ENCODE measurements at places on chromosomes 2 and 18.

- no peak for DNase-seq
Observed at GRCh38 chr2:24449344-24449743, 41.7 kb upstream of the NCOA1 start.

DNA sequence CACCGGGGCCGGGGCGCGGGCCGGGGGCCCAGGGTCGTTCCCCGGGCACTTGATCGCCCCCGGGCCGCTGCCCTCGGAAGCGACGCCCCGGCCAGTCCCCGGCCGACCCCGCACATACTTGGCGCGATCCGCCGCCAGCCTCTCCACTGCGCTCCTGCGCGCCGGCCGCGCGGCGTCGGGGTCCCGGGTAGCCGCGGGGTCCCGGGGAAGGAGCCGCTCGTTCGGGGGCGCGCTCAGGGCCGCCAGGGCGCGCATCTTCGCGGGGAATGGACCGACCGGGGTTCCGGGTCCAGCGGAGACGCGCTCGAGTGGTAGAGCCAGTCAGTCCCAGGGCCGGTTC lies 204 bp downstream of the FAM110C start:
- DNase-seq, result no peak

DNA sequence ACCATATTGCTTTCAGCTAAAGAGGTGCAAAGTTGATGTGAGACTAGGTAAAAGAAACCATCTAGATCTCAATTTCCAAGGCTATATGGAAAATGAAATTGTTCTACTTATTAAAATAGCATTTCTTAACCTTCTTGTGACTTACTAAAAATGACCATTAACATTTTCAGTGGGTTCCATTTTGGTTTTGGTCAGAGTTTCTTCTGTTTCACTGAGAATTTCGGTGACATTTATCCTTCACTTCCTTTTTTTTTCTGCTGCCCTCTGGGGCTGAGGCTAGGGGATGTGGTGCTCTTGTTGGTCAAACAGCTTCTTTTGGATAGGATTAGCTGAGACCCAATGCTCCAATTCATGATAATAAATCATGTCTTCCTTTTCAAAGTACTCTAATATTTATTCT lies 44.3 kb upstream of the REL start:
- no peak for DNase-seq

- DNase-seq, result no peak
Observed at GRCh38 chr2:72953976-72954375, 36.7 kb downstream of the EMX1 start.

GRCh38 chr2:221926327-221926726 lies 354.2 kb upstream of the EPHA4 start:
- DNase-seq, result no peak

DNA sequence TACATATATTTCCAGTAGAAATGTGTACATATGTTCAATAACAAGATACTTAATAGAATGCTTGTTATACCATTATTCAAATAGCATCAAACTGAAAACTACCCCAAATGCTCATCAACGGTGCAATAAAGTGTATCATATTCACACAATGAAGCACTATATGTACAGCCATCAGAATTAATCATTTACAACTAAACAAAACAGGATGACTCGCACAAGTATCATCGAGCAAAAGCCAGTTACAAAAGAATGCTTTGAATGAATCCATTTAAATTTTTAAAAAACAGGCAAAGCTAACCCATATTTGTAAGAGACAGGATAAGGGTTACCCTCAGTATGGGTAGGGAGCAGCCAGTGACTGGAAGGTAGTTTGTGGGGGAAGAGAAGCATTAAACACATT lies 132.8 kb upstream of the PDE1A start:
- peak; percentile 38 for DNase-seq

GRCh38 chr18:46246101-46246500 lies 141.9 kb downstream of the HAUS1 start:
- no peak for DNase-seq

DNA sequence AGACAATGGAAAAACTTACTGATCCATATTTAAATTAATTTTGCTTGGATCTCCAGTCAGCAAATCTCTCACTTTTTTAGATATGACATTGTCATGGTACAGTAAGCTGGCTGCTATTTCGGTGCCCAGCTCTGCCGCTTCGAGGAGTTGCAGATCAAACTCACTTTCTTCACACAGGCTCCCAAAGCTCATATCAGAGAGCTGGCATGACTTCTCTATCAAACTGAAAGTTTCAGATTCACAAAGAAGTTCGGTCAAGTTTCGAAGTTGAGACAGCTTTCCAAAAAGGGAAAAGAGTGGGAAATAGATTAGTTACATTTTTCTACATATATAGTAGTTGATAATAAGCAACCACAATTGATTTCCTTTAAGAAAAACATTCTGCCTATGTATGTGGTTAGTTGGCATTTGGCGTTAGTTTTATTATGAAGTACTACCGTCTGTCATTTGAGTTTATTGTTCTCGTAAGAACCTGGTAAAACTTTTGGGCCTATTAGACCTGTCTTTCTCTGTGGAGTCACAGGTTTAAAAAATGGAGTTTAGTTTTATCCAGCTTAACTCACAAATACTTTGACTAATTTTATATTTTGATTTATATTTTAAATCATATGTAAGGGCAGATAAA lies 118.8 kb downstream of the ABCA12 start:
- DNase-seq, result no peak

- DNase-seq, result no peak
Observed at GRCh38 chr2:11011359-11011758, 99.6 kb downstream of the KCNF1 start.

DNA sequence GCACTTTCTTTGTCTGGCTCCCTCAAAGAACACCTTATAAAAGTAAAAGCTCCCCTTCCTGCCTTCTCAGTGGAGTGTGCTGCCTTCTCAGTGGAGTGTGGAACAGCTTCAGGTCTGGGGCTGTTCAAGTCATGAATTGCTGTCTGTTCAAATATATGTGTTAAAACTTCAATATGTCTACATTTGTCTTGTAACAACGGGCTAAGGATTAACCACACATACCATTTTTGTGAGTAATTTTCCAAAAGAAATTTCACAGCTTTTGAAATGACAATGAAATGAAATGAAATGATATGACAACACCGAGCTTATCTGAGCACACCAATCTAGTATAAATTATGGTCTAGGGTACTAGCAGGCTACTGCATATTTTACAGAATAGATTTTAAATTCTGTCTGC lies 42.9 kb downstream of the CABYR start:
- peak; percentile 51 for DNase-seq

DNA sequence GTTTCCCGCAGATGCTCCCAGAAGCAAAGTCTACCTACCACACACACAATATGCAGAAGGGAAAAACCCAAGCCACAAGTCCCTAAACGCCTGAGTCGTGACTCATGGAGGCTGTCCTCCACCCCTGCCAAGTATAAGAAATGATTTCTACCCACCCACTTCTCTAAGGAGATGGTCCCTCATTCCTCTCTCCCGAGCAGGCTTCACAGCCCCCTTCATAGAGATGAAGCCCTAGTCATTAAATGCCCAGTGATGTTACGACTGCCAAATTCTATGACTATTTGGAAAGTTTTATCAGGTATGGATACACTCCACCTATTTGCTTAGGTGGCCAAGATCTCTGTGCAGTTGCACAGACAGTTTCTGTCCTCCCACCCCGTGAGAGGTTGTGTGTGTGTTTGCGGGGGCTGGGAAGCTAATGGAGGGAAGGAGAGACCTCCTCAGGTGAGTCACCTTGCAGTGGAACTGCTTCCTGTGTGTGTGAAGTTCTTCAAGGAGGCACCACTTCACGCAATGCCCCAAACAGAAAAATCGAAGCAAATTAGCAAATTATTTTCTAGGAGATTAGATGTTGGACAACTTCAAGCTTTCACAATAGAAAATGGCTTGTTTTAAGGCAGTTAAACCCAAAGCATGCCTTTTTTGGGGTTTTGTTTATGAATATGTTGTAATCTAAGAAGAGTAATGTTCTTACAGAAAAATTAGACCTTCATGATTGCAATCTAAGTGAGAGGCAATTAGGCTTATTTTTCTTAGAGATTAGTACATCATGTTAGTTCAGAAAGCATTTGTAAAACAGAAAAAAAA lies 175.2 kb downstream of the TGIF1 start:
- peak; percentile 97 for DNase-seq

GRCh38 chr18:35852786-35853185 lies 119.7 kb upstream of the RMP24 start:
- peak; percentile 6 for DNase-seq

DNA sequence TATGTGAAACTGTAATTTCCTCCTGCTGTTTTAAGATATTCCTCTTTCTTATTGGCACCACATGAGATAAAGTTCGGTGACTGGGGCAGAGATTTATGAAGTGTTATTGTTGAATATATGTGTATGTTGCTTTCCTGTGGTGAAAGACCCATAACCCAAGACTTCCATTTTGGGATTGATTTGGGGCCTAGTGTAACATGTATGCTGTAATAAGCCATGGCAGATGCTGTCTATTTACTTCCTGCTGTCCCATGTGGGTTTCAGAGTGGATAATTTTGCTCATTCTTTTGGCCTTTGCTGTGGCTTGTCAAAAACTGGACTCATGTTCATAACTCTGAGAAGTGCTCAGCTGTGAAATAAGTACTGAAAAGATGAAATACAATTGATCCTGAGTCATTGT lies 10.8 kb upstream of the MYO1B start:
- no peak for DNase-seq

DNA sequence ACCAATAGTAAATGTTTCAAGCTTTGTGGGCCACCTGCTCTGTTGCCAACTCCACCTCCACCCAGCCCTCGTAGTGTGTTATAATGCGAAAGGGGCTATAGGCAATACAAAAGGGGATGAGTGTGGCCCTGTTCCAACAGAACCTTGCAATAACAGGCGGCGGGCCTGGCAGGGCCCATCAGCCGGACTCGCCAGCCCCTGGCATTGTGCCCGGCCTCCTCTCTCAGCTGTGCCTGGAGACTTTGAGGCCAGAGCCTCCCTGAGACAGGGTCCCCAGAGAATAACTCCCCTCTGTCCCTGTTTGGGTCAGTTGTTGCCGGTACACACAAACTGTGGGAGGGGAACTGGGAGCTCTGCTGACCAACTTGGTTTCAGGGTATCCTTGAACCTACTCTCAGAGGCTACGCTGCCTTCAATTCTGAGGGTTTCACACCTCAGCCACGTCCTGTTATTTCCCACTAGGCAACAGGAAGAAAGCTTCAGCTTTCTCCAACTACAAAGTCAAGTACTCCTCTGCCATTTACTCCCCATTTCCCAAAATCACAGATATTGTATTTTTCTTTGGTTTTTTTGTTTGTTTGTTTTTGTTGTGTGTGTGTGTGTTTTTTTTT lies 58.0 kb upstream of the ZNF236 start:
- DNase-seq, result no peak

- DNase-seq, result no peak
Observed at GRCh38 chr18:47586418-47587070, 335.1 kb upstream of the SKOR2 start.

- DNase-seq, result no peak
Observed at GRCh38 chr2:85796341-85797262, 42.8 kb downstream of the ATOH8 start.

DNA sequence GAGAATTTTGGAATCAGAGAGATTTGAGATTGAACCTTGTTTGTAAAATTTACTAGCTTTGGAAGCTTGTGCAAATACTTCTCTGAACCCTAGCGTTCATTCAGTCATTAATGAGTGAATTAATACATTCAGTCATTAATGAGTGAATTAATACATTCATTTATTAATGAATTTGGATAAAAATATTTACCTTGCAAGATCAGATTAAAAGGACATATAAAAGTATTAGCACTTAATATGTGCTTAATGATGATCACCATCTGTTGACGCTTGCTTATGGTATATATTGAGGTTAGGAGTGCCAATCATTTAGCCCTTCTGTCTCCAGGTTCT lies 26.9 kb downstream of the EML4 start:
- no peak for DNase-seq

DNA sequence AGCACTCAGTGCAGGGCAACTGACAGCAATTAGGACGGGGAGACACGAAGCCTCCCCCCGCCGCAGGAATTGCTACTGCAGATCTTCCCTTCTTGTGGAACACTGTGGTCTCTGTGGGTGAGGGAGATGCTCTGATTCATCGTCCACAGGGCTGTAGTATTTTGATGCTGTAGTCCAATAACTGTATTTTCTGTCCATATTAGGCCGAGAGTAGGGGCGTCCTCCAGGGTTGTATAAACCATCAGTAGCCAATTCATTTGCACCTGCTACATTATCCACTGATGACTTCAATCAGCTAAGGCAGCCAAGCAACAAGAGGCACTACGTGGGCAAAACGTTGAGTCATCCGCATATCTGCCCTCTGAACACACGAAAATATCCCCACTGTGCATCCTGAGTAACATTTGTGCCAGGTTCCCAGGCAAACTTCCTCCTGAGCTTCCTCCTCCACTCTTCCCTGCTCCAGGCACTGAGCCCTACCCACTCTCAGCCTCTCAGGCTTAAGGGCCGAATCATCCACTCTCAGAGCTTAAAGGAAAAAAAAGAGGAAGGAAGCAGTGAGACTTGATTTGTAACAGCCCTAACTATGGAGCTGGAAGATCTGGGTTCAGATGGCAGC lies 62.1 kb downstream of the LBH start:
- DNase-seq, result peak; percentile 80

GRCh38 chr18:73670524-73670923 lies 477.1 kb downstream of the FBXO15 start:
- DNase-seq, result peak; percentile 95

GRCh38 chr2:65344689-65345088 lies 87.7 kb downstream of the SPRED2 start:
- no peak for DNase-seq

GRCh38 chr2:134536296-134536695 lies 182.5 kb downstream of the TMEM163 start:
- DNase-seq, result no peak

DNA sequence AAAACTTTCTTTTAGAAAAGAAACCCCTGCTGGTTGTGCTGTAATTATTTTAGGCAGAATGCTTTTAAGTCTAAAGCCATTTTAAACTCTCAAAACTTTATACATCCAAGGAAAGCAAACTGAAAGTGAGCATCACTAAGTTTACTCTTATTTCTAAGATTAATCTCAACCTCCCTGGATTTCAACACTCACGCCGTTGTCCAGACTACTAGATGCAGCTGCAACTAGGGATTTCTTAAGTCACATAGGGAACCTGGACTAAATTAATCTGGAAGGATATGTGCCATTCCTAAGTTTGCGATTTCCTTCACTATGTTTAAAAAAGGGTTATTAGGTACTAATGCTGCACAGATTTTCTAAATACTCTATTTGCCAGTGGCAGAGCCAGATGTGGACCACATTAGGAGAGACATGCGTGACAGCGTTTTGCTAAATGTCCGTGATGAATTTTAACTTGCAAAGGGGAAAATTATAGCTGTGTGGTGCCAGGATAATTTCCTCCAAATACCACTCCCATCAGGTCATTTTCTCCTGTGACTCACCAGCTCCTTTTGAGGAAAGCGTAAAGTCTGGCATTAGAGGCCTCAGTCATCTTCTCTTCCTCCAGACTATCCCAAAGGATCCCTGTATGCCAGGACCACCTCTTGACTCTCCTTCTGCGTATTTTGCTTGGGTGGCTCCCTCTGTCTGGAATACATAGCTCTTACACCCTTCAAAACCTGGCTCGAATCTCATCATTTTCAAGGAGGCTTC lies 143.7 kb downstream of the ATL2 start:
- no peak for DNase-seq

DNA sequence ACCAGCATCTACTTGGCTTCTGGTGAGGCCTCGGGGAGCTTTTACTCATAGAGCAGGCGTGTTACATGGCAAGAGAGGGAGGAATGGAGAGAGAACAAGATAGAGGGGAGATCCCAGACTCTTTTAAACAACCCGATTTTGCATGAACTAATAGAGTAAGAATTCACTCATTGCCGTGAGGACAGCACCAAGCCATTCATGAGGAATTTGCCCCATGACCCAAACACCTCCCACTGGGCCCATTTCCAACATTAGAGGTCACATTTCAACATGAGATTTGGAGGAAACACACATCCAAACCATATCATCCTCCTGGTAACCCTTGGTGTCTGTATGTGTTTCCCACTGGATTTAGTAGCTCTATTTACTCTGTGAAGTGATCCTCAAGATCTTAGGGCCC lies 249.9 kb upstream of the SP5 start:
- DNase-seq, result no peak

Measured in mammary epithelial cell (primary cell).